ENCODE measurements at places on chromosomes 6 and 20.

GRCh38 chr6:3510617-3511016 is 53.8 kb upstream of the SLC22A23 start:
- no peak for DNase-seq

DNA sequence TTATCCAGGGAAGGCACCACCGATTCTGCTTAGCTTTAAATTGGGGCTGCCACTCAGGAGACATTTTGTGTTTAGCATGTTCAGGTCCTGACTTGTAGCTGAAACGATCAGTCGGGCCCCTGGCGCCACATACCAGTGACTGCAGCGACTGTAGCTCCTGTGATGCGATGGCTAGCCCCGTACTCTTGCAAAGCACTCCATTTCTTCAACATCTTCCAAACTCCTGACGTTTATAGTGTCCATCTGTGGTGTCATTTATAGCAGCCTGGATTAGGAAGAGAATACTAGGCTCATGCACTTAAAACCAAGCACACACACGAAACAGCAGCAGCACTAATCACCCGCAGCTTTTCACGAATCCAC is 13.0 kb downstream of the POU3F2 start:
- no peak for DNase-seq

DNA sequence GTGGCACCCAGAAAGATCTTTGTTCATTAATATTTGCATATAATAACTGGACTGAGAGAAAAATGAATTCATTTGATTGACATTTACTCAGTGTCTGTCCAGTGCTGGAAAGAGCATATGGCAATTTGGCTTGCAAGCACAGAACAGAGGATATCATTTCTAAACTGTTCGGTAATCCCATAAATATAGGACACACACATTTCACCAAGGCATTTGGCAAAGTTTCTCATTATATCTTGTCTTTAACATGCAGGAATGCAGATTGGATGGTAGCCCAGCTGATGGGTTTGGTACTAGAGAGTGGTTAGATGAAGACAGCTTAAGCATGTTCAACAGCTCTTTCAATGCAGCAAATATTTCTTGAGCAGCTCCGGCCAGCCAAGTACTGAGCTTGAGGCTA is 259.2 kb downstream of the PRKN start:
- DNase-seq: no peak

- no peak for DNase-seq
Measured at GRCh38 chr6:37575221-37575620, 75.5 kb upstream of the CCDC167 start.

- DNase-seq: no peak
Measured at GRCh38 chr6:106182455-106182854, 96.3 kb downstream of the PRDM1 start.

- DNase-seq: no peak
Measured at GRCh38 chr6:155287762-155288161, 23.9 kb downstream of the CLDN20 start.

- no peak for DNase-seq
Measured at GRCh38 chr20:11776687-11777086, 141.0 kb upstream of the BTBD3 start.

GRCh38 chr6:27161946-27162603 is 85.4 kb upstream of the PRSS16 start:
- DNase-seq: no peak

DNA sequence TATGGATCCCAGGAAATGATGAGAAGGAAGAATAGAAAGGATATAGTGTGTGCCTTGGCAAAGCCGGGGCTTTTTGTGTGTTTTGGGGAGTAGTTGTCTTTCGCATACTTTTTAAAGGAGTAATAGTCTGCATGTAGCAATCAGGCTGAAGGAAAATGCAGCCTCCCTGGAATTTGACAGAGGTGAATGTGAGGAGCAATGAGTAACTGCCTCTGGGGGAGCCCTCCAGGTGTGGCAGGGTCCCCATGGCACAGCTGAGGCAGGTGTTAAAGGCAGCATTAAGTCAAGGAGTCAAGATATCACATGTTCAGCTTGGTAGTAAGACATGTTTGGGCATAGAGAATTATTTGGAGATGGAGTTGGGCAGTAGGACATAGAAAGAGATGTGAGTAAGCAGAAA is 203.1 kb downstream of the C6orf118 start:
- DNase-seq: no peak

GRCh38 chr20:14361509-14362345 is 24.3 kb upstream of the FLRT3 start:
- no peak for DNase-seq

DNA sequence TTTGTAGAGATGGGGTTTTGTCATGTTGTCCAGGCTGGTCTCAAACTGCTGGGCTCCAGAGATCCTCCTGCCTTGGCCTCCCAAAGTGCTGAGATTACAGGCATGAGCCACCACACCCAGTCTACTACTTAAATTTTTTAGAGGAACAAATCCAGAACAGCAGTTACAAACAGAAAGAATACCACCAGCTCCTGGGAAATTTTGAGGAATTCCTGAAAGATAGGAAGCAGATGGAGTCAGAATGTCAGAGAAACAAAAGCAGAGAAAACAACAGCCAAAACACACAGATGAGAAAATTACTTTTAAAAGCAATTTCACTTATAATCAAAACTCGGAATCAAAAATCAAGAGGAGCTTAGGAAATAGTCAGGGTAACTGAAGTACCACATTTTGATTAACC is 543.3 kb upstream of the MARCKS start:
- DNase-seq: no peak

DNA sequence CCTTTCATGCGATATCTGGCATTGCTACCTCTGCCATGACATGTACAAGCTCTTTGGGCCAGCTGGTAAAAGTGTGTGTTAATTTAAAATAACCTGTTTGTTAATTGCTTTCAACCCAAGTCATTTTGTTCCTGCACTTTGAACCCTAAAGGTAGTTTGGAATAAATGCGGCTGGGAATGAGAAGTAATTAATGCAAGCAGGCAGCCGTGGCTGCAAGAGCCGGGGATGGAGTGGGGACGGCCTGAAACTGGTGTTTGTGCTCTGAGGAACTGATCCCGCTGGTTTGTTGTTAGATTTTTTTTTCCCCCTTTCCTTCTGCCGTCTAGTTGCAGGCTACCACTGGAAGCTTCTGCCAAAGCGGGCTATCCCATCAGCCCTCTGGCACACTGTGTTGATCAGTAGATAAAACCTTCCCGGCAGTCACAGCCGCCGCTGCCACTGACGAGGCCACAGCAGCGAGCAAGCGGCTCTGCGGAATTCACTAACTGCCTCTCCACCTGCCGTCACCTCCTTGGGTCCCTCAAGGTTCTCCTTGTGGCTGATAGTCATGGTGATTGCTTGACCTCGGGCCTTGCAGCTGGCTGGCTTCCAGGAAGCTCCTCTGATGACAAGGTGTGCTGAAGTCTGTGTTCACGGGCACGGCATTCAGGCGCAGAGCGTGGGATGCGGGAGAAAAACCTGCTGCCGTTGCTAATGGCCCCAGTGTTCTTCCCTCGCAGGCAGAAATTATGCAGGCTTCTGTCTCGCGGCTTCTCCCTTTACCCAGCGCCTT is 315.9 kb downstream of the TFAP2A start:
- no peak for DNase-seq

- DNase-seq: no peak
Measured at GRCh38 chr6:136228814-136229213, 21.3 kb downstream of the MTFR2 start.

DNA sequence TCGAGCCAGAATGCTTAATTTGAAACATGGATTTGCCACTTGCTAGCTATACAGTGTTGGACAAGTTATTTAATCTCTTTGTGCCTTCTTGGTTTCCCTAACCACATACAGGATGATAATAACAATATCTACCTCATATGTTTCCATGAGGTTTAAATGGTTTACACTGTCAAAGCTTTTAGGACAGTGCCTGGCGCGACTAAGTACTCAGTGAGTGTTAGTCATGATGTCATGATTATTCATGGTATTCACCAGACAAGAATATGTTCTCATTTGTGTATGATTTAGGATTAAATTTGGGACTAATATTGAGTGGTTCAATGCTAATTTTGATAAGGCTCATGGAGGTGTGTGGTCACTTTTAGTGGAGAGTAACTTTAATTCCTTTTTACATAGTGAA is 167.4 kb downstream of the EYA4 start:
- no peak for DNase-seq

DNA sequence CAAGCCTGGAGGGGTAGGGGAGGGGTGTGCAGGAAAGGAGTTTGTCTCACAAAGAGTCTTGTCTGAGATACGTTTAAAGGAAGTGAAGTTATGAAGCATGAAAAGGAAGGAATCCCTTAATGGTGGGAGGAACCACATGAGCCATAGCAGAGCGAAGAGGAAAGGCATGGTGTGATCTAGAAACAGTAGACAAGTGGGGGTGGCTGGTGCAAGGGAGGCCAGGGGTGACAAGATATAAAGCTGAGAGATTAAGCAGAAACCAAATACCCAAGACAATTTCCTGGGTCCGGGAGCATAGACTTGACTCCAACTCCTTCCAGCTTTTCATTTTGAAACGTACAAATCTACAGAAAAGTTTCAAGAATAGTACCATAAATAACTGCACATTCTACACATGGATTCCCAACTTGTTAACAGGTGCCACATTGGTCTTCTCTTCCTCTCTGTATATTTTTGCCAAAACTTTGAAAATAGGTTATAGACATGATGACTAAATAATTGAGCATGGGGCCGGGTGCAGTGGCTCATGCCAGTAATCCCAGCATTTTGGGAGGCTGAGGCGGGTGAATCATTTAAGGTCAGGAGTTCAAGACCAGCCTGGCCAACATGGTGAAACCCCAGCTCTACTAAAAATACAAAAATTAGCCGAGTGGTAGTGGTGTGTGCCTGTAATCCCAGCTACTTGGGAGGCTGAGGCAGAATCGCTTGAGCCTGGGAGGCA is 211.6 kb downstream of the SLC24A3 start:
- no peak for DNase-seq

- no peak for DNase-seq
Measured at GRCh38 chr6:678520-678919, 14.4 kb downstream of the EXOC2 start.

- DNase-seq: no peak
Measured at GRCh38 chr20:1274485-1275311, 8.6 kb downstream of the SNPH start.

- no peak for DNase-seq
Measured at GRCh38 chr6:75600768-75601167, 912 bp upstream of the SENP6 start.

- DNase-seq: no peak
Measured at GRCh38 chr20:19958928-19959327, 58.2 kb upstream of the NAA20 start.

DNA sequence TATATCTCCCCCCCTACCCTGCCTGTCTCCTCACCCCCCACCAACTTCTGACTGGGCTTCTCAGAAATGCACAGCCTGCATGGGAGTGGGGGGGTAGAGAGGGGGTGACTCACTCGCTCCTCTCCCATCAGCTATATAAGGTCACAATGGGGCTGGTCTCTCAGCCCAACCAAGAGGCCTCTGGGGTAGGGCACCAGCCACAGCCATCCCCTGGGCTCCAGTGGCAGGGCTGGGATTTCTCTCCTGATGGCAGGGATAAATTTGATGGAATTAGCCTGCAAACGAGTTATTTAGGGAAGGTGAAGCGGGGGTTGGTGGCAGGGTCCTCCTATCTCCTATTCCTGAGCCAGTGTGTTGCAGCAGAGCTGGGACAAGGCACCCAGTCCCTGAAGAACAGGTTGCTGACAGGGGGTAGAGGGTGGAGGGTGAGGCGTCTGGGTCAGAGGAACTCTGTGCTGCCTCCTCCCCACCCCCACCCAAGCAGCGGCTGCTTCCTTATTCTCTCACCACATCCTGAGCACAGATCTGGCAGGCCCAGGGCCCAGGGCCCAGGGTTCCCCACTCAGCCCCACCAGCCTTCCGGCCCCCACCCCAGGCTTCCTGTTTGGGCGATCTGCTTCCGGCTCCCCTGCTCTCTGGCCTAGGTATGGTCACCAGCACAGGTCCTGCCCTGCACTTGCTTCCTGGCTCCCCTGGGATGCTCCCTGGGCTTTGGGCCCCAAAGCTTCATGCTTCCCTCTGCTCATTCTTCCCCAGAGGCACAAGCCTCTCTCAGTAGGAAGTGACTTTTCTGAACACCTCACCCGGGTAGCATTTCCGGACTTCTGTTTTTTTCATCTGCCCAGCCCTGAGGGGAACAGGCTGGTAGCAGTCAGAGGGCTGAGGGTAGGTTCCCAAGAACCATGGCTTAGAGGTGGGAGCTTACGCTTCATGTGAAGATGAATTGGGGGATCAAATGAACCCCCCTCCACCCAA is 4.0 kb downstream of the PPP1R18 start:
- DNase-seq: peak; percentile 60

- no peak for DNase-seq
Measured at GRCh38 chr20:64056889-64057627, 5.9 kb upstream of the TCEA2 start.

- DNase-seq: no peak
Measured at GRCh38 chr6:118606268-118606667, 45.1 kb downstream of the CEP85L start.

DNA sequence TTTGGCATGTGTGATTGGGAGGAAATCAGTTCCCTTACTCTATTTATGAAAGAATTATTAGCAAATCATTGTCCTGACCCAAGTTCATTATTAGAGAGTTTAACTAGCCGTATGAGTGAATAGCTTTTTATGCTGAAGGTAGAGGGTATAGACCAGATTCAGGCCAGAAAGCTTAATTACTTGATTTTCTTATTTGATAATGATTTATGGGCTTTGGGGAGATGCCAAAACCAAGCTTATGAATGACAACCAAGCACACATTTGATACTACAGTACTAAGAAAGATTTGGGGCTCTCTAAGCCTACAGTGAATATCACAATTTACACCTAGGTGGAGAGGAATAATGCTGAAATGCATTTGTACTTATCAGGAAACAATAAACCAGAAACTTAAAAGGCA is 193.2 kb downstream of the ARHGAP18 start:
- no peak for DNase-seq

DNA sequence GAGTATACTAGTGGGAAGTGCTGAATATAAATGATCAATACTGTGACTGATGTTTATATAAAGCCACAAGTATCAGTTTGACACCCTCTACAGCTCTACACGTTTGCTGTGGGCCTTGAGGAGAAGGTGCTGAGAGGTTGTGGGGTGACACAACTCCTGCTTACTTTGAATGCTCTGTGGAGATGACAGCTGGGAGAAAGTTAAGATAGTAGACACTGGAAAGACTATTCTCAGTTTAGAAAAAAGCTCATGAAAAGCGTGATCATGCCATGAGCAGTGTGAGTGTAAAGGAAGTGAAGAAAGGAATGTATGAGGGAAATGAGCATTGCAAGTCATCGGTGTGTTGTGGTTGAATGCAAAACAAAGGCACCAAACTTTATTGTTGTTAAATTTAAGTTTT is 215.8 kb downstream of the UTRN start:
- no peak for DNase-seq

GRCh38 chr6:154815938-154816820 is 83.0 kb downstream of the SCAF8 start:
- no peak for DNase-seq

DNA sequence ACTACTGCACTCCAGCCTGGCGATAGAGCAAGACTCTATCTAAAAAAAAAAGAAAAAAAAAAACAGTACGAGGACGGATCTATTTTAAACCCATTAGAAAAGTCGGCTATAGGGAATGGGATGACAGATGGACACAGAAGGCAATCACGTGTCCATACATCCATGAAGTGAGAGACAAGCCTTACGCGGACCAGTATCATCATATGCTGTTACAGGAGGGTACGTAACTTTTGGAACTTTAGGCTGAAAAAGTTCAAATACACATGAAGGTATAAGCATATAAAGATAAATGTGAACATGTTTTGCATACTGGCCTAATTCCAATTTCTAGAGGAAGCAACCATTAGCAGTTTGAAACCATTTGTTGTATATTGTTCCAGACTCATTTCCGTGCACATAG is 109.8 kb upstream of the EXOC2 start:
- DNase-seq: no peak

Measured in activated CD4-positive, alpha-beta T cell treated with anti-CD3 and anti-CD28 coated beads, Interleukin-2, amount 50 U/mL, for 24 hours (primary cell).